ENCODE measurements at places on chromosomes 13 and 19.
A peak's percentile ranks its signal among the peaks of the same experiment; 100 is the strongest.

GRCh38 chr13:32300406-32300805, 14.8 kb downstream of the ZAR1L start:
- no peak for DNase-seq

GRCh38 chr19:38303517-38304351, at the start of gene C19orf33:
Gene C19orf33, plus strand, starts transcription at chr19:38304251. Its CDS starts 11 bp downstream, at chr19:38304262.
- no peak for DNase-seq

DNA sequence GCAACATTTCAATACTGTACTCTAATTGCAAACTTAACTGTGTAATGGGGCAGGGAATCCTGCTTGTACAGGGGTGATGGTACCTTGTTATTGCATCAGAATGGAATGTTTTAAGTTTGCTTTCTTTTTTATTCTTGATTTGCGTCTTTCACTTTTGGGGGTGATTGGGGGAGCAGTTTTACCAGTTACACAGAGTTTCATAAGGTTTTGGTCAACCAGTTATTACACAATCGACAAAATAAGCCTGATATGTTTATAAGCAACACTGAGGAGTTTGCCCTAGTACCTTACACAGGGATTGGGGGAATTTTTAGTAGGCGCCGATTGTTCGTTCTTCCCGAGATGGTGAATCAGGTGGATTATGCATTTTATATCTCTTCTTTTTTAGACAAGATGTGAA, 2.7 kb downstream of the KLF5 start:
- no peak for DNase-seq

DNA sequence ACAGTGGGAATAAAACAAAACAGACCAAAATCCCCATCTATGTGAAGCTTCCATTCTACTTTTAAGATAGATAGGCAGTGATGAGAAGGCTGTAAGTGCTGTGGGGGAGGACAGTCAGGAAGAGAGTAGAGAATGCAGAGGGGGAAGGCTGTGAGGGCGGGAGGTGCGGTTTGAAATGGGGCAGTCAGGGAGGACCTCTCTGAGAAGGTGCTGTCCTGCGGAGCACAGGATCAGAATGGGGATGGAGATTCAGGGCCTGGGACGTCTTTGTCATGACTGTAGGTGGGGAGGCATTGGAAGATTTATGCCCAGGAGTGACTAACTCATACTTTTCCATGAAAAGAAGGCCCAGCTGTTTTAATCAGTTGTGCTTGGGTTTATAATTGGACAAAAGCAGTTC, 3.9 kb upstream of the GPR183 start:
- DNase-seq: no peak

GRCh38 chr19:40582467-40582866, 5.8 kb downstream of the SHKBP1 start:
- DNase-seq: no peak

DNA sequence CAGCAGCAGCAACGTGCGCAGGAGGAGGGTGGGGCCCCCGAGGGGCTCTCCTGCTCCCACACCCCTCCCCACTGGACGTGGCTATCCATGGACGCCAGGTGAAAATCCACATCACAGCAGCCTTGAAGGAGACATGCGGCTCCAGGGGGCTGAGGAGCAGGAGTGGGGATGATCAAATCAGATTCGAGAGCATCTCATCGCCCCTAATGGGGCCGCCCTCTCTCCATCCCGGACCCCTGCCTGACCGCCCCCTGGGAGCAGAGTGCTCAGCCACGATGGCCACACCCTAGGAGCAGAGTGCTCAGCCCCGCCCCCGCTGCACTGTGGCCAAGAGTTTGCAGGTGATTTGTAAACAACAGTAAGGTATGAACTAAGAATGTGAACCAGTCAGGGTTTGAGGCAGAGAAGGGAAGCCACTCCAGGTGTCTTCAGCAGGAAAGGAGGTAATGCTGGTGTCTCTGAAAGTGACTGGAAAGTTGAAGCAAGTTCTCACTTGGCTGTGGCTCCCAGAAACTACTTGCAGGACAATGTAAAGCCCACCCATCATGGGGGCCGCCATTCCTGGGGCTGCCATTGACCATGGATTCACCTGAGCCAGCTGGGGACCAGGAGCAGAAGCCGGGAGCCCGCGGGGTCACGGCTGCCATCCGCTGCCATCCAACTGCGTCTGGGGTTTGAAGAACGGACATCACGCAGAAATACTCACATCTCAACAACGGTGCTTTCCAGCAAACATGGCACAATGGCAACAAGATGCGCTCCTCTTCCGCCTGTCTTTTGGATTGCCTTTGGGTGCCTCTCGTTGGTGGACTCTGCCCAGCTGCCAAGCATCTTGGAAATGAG, 71.8 kb downstream of the SPACA7 start:
- no peak for DNase-seq

DNA sequence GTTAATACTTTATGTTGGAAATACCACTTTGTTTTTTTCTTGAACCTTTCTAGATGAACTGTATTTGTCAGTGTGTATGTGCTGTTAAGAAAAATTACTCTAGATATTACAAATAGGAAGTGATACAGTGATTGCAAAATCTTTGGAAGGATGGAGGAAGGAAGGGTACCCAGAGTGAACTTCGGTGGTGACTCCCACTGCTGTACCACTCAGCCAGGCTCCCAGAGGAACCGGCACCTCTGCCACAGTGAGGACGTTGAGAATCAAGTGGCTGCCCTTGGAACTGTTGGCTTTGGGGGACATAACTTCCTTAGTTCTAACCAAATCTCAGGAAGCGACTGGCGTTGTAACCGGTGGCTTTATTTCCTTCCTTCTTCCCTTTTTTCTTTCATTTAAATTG, 184.7 kb downstream of the PCCA start:
- no peak for DNase-seq

GRCh38 chr19:16125737-16126495, 14.2 kb downstream of the RAB8A start:
- DNase-seq: no peak

- DNase-seq: no peak
These were observed 69.9 kb downstream of the SLAIN1 start for GRCh38 chr13:77767413-77767812.

- DNase-seq: no peak
These were observed 18.8 kb upstream of the GTF3A start for GRCh38 chr13:27405546-27406134.

DNA sequence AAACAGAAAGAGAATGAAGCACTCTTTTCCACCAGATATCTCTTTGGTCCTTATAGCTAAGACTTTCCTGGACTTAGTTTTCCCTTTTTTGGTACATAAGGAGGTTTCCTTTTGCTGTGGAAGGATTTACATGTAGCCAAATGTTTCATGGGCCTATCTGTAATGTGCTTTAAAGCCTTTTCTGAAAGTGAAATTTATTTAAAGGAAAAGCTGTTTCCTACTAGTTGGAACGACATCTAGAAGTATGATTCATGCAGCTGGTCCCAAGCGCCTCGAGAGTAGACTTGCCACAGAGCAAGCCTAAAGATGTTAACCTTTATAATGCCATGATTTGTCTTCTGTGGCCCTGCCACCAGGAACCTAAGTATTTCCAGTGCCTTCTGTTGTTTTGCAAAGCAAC, 390.3 kb downstream of the DLEU7 start:
- no peak for DNase-seq

DNA sequence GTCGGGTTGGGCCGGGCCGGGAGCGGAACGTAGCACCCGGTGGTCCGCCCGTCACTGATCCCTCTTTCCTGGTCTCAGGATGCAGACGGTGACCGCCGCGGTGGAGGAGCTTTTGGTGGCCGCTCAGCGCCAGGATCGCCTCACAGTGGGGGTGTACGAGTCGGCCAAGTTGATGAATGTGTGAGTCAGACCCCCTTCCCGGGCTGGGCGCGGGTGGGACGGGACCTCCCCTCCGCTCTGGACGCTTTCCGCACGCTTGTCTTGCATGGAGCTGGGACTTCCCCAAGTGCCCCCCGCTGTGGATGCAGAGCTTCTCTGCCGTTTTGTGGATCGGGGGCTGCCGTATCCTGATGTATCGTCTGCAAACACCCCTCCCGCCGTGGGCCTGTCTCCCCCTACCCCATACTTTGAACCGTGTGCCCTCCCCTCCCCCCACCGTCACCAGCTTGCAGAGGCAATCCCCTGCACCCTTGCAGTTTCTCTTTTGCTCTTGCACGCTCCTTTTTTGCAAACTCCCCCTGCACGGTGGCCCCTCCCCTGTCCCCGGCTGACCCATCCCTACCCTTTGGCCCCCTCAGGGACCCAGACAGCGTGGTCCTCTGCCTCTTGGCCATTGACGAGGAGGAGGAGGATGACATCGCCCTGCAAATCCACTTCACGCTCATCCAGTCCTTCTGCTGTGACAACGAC, 669 bp downstream of the GADD45B start:
- peak; percentile 74 for DNase-seq

GRCh38 chr13:111664696-111665095, 344.3 kb downstream of the TEX29 start:
- no peak for DNase-seq

DNA sequence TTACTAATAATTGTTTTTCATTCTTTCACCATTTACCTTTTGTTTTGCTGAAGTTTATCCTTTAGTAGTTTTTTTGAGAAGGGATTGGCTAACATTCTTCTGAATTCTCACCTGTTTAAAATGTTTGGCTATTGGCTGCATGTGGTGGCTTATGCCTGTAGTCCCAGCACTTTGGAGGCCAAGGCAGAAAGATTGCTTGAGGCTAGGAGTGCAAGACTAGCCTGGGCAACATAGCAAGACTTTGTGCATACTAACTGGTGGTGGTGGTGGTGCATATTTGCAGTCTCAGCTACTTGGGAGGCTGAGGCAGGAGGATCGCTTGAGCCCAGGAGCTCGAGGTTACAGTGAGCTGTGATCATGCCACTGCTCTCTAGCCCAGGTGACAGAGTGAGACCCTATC, 27.5 kb upstream of the RNF113B start:
- DNase-seq: no peak

- DNase-seq: no peak
These were observed 159.5 kb downstream of the RBM26 start for GRCh38 chr13:79246578-79246949.

GRCh38 chr19:19217099-19217498, 5.3 kb downstream of the NCAN start:
- no peak for DNase-seq

DNA sequence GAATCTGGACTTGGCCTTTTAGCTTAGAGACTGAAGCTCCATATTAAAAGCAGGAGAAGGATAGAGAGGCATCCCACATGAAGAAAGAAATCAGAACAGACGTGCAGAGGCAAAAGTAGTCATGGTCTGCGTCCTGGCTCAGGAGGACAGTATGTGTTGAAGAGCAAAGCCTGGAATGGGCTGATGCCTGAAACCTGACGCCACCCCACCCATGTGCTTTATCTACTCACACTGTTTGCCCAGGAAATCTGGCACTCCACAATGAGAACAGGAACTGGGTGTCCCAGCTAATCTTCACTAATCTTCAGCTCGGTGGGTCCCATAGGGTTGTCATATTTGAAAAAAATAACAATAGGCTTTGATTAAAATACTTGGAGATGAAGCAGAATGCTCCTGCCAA, 549.0 kb upstream of the GPC6 start:
- no peak for DNase-seq

DNA sequence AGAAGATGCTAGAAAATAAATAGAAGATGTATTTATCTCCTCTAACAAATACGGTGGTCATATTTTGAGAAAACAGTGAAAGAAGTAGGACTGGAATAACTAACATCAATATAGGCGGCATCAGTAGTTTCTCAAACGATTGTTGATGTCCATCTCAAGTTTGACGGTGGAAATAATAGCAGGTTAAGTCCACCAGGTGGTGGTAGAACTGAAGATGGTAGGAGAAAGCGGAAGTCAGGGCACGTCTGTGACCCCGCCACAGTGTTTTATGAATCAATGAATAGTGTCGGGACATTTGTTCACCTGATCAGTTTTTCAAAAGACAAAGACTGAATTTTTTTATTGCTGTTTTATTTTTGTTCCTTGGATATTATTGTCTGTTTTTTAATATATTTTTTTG, 706.4 kb upstream of the SLC10A2 start:
- no peak for DNase-seq

DNA sequence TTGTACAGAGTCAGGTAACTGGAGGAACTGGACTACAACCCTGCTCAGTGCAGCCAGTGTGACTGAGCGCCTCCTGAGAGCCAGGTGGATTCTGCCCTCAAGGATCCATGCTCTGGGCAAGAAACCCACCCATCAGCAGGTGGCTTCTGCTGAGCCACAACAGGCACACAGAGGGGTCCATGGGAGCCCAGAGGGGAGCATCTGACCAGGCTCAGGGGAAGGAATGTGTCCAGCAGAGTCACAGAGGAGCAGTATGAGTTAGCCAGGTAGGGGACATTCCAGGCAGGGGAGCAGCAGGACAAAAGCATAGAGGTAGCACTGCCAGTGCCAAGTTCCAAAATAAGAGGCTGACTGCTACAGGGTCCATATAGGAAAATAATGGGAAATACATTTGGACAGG, 19.9 kb downstream of the DHRS12 start:
- no peak for DNase-seq

- DNase-seq: no peak
These were observed 802.2 kb upstream of the MIR17HG start for GRCh38 chr13:90545070-90545840.

- no peak for DNase-seq
These were observed 9.6 kb downstream of the TINCR start for GRCh38 chr19:5558101-5558621.

- DNase-seq: no peak
These were observed 200.2 kb downstream of the KATNAL1 start for GRCh38 chr13:30107121-30107520.

GRCh38 chr13:23319883-23320224, 113.6 kb downstream of the SACS start:
- DNase-seq: no peak

DNA sequence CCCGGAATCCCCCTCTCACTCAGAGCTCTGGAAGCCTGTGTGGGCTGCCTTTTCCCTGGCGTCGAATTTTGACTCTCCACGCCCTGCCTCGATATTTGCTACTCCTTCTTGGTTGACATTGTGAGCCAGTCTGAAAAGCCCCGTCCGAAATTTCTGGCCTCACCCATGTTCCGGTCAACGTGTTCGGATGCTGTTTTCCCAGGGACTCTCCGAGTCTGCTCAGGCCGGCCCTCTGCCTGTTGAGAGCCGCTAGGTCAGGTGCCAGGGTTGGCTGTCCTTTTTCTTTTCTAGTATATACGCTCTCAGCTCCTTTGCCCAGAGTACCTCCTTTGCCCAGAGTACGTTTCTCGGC, 6.8 kb upstream of the DGKH start:
- DNase-seq: no peak

Measured in activated naive CD8-positive, alpha-beta T cell treated with anti-CD3 and anti-CD28 coated beads, Interleukin-2, amount 10 ng/mL, durations not matched to agents 7 days and 5 days (primary cell).